CD4-positive, alpha-beta T cell (primary cell): ENCODE measurements at places on chromosomes 2 and 18. TPM values are rescaled to one million over a fixed set of nuclear protein-coding genes. Genes with fewer than 3 reads are reported as not detected.

The IL1RL2 gene
- total RNA-seq: not detected

The AGXT gene
- not detected for total RNA-seq

The SOCS6 gene
- 1.8 TPM for total RNA-seq

The NR4A2 gene
- total RNA-seq: 290 TPM

The DCDC2C gene
- not detected for total RNA-seq

The TMEM169 gene
- total RNA-seq: 0.27 TPM

The PGAP1 gene
- 10.3 TPM for total RNA-seq

The KIF1A gene
- total RNA-seq: not detected

The UGT1A8 gene
- not detected for total RNA-seq

The KIF5C gene
- 8.1 TPM for total RNA-seq

The RGPD4 gene
- 0.53 TPM for total RNA-seq

The CYRIA gene
- total RNA-seq: 1.3 TPM

The GAREM2 gene
- 7.3 TPM for total RNA-seq

The RGPD8 gene
- total RNA-seq: 65.9 TPM

The STARD6 gene
- total RNA-seq: not detected
